ENCODE measurements at places on chromosomes 6 and 20.

DNA sequence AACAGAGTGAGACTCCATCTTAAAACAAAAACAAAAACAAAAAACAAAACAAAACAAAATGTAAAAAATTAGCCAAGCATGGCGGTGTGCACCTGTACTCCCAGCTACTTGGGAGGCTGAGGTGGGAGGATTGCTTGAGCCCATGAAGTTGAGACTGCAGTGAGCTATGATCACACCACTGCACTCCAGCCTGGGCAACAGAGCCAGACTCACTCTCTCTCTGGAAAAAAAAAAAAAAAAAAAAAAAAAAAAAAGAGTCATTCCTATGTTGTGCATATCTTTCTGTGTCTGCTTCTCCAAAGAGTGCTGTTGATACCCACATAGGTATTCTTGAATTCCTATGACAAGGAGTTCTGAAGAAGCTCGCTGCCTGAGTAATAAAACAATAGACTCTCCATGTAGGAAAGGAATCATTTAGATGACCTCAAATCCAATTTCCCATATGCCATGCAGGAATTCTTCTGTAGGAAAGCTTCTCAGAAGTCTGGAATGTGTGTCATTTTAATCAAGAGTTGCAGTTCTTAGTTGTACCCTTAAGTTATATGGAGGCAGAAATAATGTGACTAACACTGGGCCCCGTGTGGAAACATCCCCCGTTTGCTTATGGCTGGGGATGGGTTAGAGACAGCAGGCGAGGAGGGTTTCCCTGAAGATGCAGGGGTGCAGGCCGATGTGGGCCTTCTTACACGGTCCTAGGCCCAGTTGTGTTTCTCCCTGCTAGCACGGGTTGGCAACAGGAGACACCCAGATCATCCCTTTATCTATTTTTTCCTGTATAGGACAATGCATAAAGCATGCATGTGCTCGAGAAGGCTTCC, 79.4 kb downstream of the ZDHHC14 start:
- DNase-seq, result no peak

GRCh38 chr6:50271266-50271665, 221.5 kb upstream of the DEFB112 start:
- no peak for DNase-seq

DNA sequence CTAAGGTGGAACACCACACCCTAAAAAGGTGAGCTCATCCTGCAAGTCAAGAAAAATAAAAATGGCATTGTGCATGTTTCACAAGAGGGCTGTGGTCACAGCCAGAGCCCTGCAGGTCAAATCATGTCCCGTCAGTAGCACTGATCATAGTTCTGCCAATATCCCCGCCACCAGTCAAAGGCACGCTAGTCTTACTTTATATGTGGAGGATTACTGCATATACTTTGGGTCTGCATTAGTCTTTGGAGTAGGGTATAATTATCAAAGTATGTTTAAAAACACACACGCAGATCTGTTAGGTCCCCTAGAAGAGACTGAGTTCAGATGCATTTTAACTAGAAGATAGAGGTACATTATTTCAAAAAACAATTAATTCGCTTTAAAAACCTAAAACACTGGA, 1.8 kb downstream of the PERP start:
- DNase-seq, result no peak

DNA sequence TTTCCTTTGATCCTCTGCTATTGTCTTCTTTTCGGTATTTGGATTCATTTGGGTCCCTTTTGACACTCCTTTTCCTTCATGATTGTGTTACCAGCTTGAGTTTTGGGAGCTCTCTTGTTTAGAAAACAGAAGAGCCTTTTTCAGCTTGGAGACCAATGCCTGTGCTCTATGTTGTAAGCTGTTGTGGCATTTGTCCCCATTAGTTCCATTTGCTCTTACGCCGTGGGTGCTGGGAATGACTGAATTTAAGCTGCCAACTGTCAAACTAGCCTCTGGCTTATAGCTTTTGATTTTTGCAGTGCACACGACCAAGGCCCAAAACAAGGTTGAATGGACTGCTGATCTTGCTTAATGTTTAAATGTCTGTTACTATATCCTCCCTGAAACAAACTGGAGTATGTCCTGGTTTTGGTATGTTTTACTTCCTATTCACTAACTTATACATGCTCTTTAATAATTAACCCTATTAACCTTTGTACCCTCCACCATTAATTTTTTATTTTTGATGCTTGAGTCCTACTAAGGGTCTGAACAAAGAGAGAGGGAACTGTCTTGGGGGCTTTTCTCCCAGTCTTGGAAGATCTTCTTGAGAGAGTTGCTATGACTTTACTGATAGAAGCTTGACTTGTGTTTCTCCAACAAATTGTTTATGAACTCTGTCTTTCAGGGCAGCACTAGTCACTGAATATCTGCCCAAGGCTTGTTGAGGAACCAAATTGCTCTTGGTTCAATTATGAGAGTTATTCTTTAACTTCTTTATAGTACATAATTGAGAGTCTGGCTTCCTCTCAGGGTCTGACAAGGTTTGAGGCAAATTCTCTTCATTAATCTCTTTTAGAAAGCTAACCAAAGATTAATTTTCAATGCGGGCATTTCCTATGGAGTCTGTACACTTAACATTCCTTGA, 100.3 kb upstream of the SIRPG start:
- no peak for DNase-seq
